ENCODE measurements at places on chromosomes 2 and 18.

DNA sequence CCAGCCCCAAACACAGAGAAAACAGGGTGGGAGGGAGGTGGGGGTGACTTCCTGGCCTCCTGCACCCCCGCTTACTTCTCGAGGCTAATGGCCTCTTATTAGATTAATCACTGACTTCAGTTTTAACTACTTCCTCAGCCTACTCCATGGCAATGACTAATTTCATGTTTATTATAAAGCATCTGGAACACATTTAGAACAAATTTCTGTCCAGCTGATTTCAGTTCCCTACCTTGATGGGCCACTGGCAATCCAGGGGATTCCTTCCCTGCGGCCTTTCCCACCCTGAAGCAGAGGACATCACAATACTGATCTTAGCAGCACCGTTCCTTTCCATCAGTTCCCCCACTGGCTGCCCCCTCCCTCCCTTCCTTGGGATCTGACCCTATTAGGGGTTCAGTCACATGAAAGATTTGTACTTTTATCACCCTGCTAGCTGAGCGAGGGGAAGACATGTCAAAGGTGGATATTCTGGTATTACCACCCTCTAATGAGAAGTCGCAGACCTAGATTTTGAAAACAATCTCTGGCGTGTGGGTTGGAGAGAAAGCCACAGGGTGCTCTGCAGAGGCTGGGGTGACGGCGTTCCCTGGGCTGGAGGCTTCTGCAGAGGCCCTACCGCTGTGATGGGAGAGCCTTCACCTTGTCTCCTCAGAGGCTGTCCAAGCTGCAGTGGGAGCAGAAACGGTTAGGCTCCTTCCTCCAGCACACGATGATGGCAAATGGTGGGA, 67.6 kb downstream of the KIAA2012 start:
- no peak for DNase-seq

- DNase-seq, result no peak
These were observed 11.1 kb upstream of the CABYR start for GRCh38 chr18:24127735-24128134.

DNA sequence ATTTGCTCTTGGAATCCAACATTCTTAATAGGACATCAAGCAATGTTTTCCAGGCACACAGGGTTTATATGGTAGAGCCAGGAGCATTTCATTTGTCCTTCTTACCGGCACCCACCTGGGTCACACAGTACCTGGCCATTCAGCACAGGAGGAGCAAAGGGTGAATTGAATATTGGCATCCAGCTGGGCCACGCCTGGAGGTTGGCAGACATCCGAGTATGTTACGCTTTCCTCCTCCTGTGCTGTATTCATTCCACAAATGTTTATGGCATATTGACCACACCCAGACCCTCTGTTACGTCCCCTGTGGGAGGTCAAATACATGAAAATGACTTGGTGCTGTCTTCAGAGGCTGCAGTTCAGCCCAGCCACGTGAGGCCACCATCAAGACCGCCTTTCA, 206.2 kb downstream of the RTP5 start:
- no peak for DNase-seq

DNA sequence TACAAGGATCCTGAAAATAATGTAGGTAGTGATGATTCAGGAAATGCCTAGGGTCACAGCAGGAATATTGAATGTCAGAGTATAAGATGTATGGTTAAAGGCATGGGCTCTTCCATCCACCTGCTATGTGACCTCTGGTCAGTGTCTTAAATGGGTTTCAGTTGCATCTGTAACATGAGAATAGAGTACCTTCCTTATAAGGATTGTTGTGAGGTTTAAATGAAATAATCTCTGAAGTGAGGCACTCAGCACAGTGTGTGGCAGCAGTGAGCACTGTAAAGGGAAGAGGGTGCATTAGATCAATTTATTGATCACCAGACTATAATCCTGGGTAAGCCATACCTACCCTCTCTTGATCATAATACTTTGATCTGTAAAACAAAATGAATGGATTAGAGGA, 319.1 kb downstream of the SLC4A3 start:
- DNase-seq, result no peak

DNA sequence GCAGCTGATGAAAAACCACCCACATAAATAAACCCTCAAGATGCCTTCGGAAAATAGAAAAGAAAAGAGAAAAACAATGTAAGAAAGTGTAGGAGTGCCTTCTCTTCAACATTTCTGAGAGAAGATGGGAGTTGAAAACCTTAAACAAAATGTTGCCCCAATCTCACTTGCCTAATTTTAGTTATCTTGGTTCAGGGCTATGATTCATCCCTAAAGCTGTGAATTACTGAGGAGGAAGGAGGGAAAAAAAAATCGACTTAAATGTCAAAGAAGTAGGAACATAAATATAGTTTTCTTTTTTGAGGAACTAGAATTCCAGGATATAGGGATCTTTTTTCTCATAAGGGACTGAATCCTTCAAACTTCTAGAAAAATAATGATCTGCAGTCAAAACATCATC, 360.3 kb downstream of the TGIF1 start:
- no peak for DNase-seq

- DNase-seq, result no peak
These were observed 68.0 kb downstream of the ACAA2 start for GRCh38 chr18:49745045-49746014.

GRCh38 chr2:113361051-113361450, 76.4 kb upstream of the ZNG1B start:
- DNase-seq, result no peak

GRCh38 chr2:63876311-63876710, 34.6 kb downstream of the UGP2 start:
- DNase-seq, result no peak

GRCh38 chr2:206863196-206863595, 76.1 kb upstream of the CPO start:
- DNase-seq, result no peak

- DNase-seq, result no peak
These were observed 696.1 kb downstream of the METTL4 start for GRCh38 chr18:1875219-1875618.

- DNase-seq, result no peak
These were observed 374.8 kb downstream of the SLC4A3 start for GRCh38 chr2:220002251-220002650.

GRCh38 chr18:56473400-56474024, 164.9 kb downstream of the TXNL1 start:
- no peak for DNase-seq

- peak; percentile 45 for DNase-seq
These were observed 5.5 kb downstream of the SERPINE2 start for GRCh38 chr2:224033601-224034000.

- DNase-seq, result no peak
These were observed 12.4 kb downstream of the KLHL14 start for GRCh38 chr18:32760391-32760790.

- DNase-seq, result no peak
These were observed 81.0 kb downstream of the GPR39 start for GRCh38 chr2:132497591-132497990.

GRCh38 chr2:119260646-119261492, 37.2 kb downstream of the STEAP3 start:
- no peak for DNase-seq

GRCh38 chr2:226137201-226137811, 662.3 kb downstream of the IRS1 start:
- DNase-seq, result peak; percentile 69

DNA sequence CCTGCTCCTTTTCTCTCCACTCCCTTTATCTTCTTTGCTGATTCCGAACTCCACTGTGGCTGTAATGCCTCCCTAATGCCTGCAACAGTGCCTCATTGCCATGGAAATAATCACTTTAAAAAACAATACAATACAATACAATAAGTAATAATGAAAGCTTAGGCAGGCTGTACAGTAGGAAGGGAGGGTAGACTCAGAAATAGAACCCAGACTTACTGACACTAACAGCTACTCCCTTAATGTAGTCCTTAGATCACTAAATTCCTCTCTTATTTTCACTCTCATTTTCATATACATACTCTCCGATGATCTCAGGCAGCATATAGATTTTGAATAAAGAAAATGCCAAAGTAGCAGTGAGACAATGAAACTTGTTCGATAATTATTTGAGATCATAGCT, 70.2 kb downstream of the DLGAP1 start:
- no peak for DNase-seq

GRCh38 chr2:73089270-73090030, 17.9 kb upstream of the SFXN5 start:
- no peak for DNase-seq

DNA sequence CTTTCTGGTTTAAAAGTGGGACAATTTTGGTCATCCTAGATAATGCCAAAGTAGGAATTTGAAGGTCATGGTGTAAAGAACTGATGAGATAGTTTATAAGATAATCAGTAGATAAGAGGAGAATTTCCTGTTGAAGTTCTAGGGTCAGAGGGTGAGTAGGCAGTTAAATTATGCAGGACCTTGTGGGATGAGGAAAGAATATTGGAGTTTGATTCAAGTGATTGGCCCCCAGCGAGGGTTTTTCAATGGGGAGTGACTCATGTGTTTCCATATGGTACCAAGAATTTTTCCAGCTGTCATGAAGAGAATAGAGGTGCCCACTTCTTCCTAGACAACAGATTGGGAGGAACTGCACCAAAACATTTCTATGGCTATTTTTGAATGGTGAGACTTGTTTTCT, 940.2 kb upstream of the ZEB2 start:
- no peak for DNase-seq

DNA sequence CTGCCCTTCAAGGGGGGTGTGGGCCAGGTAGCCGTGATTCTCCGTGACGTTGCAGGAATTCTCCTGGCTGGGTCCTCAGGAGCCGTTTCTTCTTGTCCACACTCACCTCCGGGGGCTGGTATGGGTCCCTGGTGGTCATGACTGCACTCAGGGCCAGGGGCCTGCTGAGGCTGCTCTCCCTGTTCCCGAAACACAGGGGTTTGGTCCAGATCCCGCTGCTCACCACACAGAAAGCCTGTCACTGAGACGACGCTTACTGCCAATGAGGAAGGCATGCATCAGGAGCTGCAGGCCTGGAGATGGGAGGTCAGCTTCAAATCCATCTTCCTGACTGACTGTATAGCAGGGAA, 160.7 kb downstream of the RTP5 start:
- no peak for DNase-seq

DNA sequence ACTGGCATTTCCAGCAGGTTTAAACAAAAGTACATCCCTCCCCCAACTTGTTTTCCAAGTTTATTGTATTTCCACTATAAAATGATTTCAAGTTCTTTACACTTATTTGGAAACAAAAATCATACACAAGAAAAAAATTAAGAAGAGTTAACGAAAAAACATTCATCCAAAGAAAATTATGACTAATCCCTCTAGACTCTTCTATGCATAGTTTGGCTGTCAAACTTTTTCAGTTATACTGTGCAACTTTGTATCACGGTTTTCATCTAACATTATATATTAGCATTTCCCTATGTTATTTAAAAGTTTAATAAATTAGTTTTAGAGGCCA, 627 bp downstream of the WDCP start:
- no peak for DNase-seq

Measured in Kasumi-1 (cell line).